ENCODE measurements at places on chromosomes 7 and 10.

DNA sequence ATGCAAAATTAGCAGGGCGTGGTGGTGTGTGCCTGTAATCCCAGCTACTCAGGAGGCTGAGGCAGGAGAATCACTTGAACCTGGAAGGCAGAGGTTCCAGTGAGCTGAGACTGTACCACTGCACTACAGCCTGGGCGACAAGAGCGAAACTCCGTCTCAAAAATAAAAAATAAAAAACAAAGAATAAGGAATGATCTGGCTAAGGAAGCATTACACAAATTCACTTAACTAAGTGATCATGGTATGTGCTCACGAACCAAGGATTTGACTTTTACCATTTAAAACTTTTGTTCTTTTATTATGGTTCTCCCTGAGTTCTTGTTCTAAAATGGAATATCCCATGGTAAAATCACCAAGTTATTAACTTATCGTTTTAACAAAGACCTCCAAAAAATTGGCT lies 71.2 kb downstream of the SIRT1 start:
- no peak for DNase-seq

DNA sequence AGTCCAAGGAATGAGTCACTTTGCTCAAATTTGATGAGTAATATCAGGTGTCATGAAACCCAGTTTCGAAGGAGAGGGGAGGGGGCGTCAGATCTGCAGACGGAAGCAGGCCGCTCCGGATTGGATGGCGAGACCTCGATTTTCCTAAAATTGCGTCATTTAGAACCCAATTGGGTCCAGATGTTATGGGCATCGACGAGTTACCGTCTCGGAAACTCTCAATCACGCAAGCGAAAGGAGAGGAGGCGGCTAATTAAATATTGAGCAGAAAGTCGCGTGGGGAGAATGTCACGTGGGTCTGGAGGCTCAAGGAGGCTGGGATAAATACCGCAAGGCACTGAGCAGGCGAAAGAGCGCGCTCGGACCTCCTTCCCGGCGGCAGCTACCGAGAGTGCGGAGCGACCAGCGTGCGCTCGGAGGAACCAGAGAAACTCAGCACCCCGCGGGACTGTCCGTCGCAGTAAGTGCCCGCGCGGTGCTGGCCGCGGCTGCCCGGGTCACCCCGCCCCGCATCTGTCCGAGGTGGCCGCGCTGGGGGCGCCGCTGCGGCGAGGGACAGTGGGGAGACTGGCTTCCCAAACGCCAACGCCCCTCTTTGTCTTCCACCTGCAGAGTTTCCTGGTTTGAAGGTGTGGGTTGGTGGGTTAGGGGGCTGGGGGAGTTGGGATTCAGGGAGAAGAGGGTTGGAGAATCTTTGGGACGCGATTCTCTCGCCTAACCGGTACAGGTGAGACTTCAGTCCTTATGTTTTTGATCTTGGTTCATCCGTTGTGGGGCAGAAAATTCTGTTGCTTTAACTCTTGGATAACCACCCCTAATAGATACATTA lies at the start of gene TAC1:
TAC1 (plus strand) TSS at position 351 of the 829 bp plus-strand sequence. CDS start 527 bp downstream, outside the sequence.
- no peak for DNase-seq

GRCh38 chr10:58531084-58531695 lies 18.5 kb downstream of the BICC1 start:
- no peak for DNase-seq

DNA sequence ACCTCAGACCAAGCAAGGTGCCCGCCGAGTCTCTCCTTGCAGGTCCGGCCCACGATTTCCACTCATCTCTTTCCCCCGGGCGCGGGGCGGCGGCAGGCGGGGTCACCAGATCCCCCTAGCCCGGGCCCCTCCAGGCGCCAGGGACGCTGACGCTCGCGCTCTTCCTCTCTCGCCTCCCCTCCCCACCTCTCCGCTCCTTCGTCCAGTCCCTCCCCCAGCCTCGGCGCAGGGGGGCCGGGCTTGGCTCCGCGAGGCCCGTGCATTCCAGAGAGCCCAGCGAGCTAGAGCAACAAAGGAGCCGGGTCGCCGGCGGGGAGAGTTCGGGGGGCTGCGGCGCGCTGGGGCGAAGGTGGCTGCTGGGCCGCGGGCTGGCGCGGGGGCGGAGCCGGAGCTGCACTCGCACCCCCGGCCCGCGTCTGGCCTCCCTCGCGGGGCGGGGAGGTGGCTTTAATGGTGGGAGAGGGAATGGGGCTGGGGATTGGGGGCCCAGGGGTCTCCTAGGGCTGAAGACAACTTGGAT lies at the start of gene SMO:
SMO (plus strand) TSS at position 262 of the 520 bp plus-strand sequence. CDS start 519 bp downstream, outside the sequence.
- no peak for DNase-seq

GRCh38 chr10:100669616-100670015 lies 75.8 kb upstream of the PAX2 start:
- DNase-seq = no peak

GRCh38 chr7:34307540-34307939 lies 350.5 kb upstream of the NPSR1 start:
- no peak for DNase-seq

DNA sequence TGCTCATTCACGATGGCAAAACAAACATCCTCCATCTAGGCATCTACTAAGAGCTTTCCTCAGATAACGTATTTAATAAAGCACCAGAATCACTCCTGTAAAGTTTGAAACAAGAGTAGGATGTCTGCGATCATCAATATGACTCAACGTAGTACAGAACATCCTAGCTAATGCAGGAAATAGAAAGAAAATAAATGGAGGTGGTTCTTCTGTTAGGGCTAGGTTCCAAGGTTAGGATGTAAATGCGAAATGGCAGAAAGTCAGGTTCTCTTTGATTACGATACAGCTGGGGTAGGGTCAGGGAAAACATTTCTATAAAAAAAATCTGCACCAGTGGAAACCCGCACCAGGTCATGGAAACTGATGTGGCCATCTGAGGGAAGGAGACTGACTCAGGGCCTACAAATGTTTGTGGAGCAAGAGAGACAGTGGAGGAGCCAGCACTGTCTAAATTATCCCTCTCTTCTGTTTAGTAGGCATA lies 29.1 kb downstream of the CCDC6 start:
- DNase-seq = no peak

DNA sequence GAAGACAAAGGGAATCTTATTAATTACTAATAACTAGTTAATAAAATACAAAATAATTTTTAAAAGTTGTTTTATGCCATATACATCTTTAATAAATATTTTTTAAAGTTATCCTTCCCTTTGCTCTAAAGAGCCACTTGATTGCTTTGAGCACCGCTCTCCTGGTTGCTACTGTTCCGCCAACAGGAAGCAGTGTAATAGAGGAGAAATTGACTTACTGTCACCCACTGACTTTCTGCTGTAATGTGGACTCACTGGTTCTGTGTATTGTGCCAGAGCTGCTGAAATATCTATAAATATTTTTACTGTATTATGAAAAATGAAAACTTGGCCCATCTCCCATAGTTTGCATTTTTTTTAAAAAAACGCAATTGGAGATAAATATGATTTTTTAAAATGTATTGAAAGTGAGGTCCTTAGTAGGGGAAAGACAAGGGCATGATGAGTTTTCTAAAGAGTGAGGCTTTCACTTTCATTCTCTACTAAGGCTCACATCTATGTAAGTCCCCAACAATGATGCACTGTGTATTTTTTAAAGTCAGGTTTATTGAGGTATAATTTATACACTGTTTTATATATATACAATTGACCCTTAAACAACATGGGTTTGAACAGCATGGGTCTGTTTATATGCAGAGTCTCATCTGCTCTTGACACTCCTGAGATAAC lies 100.5 kb downstream of the NPY start:
- no peak for DNase-seq

DNA sequence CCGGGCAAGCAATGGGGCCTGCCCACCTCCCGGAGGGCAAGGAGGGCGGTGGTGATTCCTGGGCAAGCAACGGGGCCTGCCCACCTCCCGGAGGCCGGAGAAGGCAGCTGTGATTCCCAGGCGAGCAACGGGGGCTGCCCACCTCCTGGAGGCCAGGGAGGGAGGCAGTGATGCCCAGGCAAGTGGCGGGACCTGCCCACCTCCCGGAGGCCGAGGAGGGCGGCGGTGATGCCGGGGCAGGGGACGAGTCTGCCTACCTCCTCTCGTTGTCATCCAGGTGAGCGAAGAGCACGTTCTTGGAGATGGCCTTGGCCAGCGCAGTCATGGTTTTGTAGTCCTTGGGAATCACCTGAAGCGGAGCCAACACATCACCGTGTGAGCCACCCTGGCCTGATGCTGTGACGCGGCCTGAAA lies 49.5 kb upstream of the DNAAF5 start:
- DNase-seq = no peak

GRCh38 chr7:20916311-20916710 lies 129.6 kb upstream of the SP8 start:
- no peak for DNase-seq

DNA sequence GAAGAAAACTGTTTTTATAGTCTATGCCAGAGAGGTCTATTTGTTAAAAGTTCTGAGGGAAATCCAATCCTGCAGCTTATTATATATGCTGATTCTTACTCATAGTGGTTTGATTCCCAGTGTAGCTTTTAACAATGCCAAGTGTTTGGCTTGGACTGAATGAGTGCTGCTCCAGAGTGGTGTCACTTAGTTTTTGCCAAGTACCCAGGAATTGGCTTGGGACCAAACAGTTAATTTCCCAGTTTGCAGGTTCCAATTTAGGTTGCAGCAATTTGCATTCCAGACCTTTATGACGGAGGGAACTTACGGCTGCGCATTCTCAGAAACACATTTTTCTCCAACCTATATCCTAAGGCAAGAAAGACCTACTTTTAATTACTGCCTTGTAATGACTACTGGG lies 32.4 kb downstream of the NSUN6 start:
- DNase-seq = no peak

DNA sequence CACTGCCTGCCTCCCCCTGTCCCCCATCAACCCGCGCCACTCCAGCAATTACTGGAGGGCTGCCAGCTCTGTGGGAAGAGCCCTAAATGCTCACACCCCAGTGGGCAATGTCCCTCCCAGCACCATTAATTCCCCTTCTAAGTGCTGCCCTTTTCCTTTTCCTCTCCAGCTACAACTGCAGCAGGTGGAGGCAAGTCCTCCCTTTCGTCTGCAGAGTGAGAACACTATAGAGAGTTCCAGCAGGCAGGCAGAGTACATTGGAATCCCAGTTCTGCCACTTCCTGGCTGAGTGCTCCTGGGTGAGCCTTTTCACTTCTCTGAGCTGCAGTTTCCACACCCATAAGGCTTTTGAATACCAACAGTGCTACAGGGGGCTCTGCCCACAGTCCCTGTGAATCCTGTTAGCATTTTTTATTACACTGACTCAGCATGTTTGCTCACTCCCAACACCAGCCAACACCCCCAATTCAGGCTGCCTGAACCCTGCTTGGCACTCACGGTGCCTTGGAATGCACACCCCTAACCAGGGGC lies 447.0 kb downstream of the GRID1 start:
- no peak for DNase-seq

- no peak for DNase-seq
Observed at GRCh38 chr10:88004451-88004850, 141.0 kb downstream of the PTEN start.

- no peak for DNase-seq
Observed at GRCh38 chr10:65945061-65945460, 980.8 kb upstream of the LRRTM3 start.

DNA sequence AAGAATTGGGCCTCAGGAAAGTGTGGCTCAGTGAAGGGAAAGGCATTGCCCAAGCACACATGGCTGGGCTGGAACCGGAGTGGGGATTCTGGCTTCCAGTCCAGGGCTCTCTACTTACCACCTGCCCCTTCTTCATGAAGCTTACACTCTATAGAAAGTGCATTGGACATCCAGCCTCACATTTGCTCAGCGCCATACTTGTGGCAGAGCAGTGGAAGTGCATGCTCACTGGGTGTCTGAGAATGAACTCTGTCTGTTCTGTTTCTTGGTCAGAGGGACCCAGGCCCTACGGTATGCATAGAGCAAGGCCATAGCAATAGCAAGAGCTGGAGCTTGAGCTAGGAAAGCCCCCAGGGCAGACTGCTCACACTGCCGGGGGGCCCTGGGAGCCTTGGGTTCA lies 1253.5 kb downstream of the TYW1 start:
- no peak for DNase-seq

- no peak for DNase-seq
Observed at GRCh38 chr7:35329026-35329425, 75.1 kb upstream of the TBX20 start.

GRCh38 chr10:123597676-123598075 lies 68.5 kb upstream of the GPR26 start:
- no peak for DNase-seq

DNA sequence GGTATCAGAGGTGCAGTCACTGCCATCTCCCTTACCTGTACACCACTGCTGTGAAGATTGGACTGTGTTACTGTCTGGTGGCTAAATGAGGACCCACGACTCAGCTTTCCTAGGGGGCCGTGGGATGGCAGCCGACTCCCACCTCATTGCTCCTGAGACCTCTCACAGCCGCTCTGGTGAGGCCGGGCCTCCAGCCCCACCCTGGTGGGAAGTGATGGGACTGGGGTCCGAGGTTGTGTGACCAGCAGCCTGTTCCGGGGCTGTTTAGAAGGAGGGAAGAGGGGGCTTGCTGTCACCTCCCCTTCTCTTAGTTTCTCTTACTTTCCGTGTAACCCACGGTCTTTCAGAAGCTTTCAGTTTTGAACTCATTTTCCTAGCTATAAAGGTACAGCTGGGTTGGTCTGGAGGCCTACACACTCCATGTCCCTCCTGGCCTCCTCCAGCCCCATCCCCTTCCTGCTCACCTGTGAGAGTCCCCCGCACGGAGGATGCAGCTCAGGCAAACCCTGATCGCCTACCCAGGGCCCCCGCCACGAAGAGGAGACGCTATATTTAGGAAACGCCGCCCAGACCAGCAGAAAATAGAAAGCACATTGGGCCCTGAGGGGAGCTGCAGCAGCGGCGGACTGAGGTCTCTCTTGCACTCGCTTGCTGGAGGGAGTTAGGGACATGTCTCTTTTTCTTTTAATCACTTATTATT lies 4.6 kb downstream of the EMX2 start:
- DNase-seq = no peak

DNA sequence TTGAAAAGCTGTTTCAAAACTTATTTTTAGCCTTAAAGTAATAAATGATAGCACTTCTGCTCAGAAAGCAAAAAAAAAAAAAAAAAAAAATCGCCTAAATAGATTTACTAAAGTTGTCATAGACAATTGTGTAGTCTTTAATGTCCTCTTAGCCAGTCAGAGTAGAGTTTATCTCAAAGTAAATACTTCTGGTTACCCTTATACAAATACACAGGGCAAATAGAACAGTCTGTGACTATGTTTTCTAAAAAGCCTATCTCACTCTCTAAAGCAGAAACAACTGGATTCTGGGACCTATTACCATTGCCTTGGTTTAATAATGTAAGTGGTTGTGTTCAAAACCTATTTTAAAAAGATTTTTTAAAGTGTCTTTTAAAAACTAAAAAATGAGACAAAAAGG lies 156.2 kb upstream of the THSD7A start:
- no peak for DNase-seq

DNA sequence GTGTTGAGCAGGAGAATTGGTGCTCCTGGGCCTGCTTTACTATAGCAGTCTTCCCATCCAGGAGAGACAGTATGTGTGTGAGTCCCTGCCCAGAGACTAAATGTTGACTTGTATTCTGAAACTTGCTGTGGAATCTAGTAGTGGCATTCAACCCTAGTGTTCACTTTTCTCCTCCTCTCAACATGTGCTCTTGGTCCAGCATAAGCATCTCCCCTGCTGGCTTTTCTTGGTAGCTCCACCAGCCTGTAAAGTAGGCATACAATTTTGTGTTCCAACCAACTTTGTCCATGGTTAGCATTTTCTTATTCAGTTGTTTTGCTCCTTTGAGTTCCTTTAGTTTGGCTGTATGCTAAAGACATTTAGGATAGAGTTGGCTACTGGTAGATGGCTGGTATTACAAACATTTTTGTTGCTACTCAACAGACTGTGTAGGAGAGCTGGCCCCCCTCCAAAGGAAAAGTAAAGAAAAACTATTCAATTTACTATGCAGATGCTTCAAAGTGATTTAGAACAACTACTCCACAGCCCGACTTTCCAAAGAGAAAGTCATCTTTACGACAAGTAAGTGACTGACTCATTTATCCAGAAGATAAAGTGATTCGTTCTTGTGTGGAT lies 46.0 kb downstream of the ASB4 start:
- DNase-seq = no peak

All from T-helper 1 cell (primary cell).